ENCODE measurements at places on chromosomes 6 and 20.

DNA sequence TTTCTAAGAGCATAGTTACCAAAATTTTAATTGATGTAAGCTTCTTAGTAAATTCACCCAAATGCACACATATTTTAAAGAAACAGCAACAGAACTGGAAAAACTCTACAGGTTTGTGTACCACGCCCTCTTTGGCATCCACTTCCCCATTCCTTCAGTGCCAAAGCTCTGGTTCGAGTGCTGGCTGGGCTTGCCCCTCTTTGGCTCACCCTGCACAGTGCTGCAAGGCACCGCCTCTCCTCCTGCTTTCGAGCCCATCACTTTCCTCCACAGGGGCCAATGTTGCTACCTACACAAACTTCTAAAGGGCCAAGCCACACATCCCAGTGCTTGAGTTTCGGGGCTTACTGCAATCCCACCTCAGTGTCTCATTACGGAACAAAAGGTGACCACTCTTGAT lies 9.6 kb downstream of the LRP11 start:
- no peak for DNase-seq

DNA sequence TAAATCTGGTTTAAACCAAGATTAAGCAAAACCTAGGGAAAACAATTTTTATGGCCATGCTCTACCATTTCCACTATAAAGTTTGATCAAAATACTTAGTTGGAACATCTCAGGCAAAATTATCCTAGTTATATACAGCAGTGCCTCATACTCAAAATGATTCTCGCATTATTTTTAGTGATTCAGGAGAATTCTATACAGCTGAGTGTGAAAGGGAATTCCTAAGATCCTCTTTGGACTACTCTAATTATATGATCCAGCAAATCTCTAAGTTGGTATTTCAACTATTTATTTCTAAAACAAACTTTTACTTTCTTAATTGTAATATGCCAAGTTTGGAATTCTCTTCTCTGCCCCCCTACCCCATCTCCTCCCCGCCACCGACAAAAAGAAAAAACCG lies 8.6 kb downstream of the DTNBP1 start:
- DNase-seq = no peak

DNA sequence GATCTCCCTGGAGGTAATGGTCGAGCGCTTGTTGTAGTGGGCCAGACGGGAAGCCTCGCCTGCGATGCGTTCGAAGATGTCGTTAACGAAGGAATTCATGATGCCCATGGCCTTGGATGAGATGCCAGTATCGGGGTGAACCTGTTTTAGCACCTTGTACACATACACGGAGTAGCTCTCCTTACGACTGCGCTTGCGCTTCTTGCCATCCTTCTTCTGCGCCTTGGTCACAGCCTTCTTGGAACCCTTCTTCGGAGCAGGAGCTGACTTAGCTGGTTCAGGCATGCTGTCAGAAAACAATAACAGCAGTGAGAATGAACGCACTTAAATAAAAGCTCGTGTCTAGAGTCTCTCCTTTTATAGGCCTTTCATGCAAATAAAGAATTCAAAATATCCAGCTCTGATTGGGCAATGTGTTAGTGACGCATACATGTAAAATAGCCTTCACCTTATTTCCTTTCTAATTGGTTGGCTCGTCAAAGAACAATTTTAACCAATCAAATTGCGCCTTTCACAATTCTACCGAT lies 129.2 kb downstream of the HFE start:
- peak; percentile 88 for DNase-seq

DNA sequence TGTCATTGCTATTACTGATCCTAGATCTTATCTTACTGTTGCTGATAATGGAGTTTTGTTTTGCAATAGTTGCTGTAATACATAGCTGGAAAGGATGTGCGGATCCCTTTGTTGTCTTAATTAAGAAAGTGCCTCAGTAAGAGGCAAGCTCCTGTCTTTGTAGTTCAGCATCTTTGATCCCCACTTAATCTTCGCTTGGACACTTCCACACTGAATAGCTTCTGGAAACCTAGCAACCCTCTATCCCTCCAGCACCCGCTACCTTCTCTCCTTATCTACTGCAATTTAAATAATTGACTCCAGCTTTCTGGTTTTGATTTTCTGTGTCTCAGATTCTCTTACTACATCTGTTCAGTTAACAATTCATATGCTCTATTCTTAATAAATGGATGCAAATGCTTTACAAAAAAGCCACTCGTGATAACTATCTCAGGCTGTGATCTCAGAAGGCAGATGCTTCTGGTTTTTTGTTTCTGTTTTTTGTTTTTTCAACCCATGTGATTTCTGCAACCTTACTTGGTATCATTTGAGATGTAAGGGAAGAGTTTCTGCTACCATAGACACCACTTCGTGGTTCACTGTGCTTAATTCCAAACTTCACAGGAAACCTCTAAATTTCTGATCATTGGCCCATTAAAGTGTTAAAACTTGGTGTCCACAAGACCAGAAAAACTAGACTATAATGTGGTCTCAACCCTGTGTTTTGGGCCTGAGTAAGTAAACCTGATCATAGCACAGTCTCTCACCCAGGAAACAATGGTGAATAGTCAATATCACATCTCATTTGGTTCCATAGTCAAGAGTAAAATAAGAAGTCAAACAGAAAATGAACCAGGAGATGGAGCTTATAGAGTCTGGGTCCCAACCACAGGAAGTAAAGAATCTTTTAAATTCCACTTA lies 352.1 kb upstream of the SOX4 start:
- no peak for DNase-seq

DNA sequence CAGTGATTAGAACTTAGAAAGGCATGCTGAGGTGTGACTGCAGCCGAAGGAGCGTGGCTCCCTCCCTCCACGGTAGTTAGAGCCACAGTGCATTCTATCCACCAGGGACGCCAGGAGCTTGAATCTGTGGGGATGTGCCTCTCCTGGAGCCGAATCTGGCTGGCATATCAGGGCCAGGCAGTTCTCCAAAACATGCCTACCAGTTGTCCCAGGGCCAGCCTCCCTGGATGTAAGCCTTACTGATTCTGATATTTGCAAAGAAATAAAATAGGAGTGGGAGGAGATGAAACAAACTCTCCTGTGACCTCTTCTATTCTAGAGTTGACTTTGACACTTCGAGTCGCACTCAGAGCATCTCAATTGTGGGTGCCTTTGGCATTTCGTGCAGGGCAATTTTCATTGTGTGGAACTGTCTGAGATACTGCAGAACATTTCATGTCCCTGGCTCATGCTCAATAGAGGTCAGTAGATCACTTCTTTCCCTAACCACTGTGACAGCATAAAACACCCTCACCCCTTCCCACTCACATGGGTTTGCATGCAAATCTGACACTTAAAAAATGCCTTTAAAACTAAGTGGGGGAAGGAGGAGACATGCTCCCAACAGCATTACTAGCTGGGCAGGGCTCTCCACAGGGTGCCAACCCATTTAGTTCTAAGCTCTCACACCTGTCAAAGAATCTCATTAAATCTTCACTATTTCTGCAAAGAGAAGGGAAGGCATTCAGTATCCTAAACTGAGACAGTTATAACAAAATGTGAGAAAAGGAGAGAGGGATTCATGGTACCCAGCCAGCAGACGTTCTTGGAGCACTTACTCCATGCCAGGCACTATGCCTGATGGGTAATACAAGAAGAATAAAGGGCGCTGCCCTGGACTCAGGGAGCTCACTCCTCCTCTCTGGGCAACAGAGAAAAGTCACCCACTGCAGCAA lies 378.9 kb downstream of the PREX1 start:
- no peak for DNase-seq

GRCh38 chr20:16528078-16528477 lies 45.2 kb downstream of the KIF16B start:
- DNase-seq = no peak
